SW480 (cell line): ENCODE measurements at places on chromosomes 7 and 10.

GRCh38 chr7:127954357-127954748 is 76.9 kb downstream of the LRRC4 start:
- DNase-seq = no peak

- DNase-seq = peak; percentile 13
These were observed 259.5 kb upstream of the NPY start for GRCh38 chr7:24024276-24025068.

DNA sequence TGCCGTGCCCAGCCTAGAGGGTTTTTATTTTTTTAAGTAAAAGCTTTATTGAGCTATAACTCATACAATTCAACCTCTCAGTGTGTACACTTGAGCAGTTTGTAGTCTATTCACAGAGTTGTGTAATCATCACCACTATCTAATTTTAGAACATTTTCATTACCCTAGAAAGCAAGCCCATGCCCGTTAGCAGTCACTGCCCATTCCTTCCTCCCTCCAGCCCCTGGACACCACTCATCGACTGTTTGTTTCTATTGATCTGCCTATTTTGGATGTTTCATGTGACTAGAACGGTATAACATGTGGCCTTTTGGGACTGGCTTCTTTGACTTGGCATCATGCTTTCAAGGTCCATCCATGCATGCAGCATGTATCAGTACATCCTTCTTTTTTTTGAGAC is 25.7 kb upstream of the SEC61A2 start:
- no peak for DNase-seq

- DNase-seq = no peak
These were observed 18.6 kb upstream of the LMTK2 start for GRCh38 chr7:98088109-98088508.

- DNase-seq = no peak
These were observed 51.0 kb downstream of the CAV1 start for GRCh38 chr7:116575853-116576252.

DNA sequence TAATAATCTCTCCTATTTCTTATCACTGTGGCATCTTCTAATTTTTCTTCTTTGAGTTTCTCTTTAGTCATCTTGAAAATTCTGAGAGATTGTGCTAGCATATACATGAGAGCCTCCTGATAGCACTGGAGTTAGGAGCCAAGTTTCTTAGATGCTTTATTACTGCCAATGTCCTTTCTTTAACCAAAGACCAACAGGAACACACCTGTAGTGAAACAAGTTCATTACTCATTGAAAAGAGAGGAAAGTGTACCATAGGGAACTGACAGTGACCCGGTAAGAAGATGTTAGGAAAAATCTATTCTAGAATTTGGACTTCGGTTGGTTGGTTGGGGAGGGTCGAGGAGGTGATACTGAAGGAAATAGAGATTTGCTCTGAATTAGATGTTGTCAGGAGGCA is 27.1 kb upstream of the CD36 start:
- DNase-seq = no peak

DNA sequence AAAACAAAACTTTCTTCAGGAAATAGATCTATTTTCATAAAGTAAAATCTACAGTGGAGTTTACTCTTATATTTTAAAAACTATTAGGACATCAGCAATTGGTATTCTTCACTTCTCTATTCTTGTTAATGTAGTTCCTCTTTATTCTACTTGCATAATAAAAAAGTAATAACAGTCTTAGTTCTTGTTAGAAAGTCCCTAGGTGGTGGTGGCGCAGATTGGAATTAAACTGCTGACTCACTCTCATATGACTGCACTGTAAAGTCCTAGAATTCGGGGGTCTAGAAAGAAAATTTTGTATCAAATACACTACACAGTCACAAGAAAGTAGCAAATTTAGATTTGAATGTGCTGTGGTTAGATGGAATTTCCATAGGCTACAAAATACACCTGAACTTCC is 44.6 kb upstream of the TES start:
- no peak for DNase-seq

GRCh38 chr7:35825974-35826373 is 25.1 kb downstream of the SEPTIN7 start:
- no peak for DNase-seq

DNA sequence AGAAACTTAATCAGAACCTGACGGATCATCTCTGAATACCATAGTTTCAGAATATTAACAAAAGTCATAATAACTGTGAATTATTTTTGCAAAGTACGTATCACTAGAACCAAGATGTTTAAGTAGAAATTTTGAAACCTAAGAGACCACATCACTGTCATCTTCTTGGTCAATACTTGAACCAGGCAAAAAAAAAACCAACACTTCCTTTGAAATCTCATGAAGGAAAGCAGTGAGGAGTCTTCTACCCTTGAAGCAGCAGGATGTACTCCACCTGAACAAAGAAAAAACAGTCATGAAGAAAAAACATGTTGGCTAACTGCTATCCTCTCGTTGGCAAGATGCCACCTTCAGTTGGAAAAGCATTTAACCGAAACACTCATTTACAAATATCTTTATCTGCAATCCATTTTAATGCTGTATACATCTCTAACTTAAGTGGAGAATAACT is 82.4 kb downstream of the SRPK2 start:
- no peak for DNase-seq

DNA sequence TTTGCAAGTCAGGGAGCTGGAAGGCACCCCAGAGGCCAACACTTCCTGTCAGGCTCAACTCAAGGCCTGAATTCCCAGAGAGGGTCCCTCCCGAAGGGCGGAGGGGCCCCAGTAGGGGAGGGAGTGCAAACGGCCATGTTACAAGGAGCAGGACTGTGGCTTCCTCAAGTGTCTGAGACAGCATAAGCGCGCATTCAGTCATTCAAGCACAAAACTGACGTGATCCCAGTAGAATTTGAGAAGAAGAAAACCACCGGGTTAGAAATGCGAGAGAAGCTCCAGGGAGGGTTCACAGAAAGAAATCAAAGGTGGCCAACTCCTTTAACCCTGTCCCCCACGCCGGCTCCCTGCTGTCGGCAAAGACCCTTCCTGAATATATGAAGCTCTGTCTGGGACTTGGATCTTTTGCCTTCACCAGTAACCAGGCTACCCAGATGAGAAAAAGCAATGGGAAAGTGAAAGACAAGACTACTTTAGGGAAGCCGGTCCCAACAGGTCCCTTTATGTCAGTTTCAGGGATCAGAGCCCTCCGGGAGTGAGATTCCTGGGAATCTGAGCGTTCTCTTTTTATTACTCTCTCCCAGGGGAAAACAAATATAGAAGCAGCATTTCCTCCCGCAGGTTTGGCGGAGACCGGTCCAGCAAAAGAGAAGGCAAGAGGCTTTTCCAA is 1.3 kb downstream of the AFAP1L2 start:
- peak; percentile 47 for DNase-seq

- no peak for DNase-seq
These were observed 50.0 kb downstream of the CALD1 start for GRCh38 chr7:134829380-134829986.

DNA sequence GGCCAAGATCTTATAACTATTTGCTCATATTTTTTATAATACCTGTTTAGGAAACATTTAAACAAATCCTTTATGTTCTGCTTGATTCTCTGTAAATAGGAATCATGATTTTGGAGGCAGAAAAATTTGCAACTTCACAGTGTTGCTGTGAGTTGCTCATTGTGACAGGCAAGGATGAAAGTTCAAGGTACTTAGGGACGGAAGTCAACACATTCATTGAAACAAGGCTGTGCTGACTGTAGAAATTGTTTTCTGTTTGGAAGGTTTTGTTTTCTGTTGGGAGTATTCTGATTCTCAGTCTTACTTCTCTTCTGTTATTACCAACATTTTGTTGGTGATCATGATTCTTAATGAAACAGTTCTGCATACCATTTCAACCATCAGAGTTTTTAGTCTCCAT is 54.9 kb downstream of the FANK1 start:
- DNase-seq = no peak

GRCh38 chr10:125441151-125441550 is 241.8 kb downstream of the TEX36 start:
- peak; percentile 36 for DNase-seq

DNA sequence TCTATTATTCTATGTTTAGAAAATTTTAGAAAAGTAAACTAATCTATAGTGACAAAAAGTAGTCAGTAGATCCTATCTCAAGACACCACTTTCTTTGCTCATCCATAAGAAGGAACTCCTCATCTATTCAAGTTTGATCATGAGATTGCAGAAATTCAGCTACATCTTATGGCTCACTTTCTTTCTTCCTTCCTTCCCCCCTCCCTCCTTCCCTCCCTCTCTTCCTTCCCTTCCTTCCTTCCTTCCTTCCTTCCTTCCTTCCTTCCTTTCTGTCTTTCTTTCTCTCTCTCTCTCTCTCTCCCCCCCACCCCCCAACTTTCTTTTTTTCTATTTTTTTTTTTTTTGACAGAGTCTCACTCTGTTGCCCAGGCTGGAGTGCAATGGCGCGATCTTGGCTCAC is 35.3 kb upstream of the SRPK2 start:
- no peak for DNase-seq

- DNase-seq = peak; percentile 64
These were observed 178.5 kb downstream of the NRP1 start for GRCh38 chr10:33155720-33156638.

GRCh38 chr7:861222-861621 is 15.1 kb upstream of the GET4 start:
- DNase-seq = no peak

DNA sequence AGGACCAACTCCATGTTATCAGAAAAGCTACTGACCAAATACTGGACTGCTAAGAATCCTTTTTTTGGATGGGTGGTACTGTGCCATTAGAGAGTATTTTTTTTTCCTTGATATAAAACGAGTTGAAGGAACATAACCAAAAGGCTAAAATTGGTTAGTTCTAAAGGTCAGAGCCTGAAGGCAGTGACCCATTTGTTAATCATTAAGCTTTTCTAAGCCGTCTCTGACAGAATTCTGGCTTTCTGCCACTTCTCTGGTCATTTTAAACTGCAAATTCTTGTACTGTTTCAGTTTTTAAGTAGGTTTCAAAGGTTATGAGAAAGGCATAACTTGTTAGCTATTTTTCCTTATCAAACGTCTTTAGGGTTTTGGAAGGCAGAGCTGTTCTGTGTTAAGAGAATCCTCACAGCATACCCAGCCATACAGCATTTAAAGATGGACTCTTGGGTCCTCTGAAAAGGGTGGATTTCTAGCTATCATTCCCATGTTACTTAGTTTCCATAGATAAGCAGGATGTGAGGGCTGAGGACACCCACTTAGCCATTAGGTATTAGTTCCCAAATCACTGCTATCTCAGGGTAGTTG is 196.8 kb downstream of the RNLS start:
- DNase-seq = peak; percentile 13

GRCh38 chr7:110839866-110840265 is 251.1 kb upstream of the LRRN3 start:
- DNase-seq = peak; percentile 29

DNA sequence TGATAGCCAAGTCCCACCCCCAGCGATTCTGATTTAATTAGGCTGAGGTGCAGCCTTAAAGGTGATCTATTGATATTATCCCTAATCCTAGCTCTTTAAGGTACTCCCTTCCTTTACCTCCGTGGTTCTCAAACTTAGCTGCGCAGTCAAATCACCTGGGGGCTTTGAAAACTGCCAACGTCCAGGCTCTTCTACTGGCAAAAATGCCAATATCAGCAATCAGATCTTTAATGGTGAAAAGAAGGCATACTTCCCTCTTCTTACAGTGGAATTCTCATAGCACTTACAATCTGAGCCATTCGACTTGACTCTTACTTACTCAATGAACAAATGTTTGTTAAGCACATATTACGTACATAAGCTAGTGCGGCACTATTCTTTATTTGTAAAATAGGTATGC is 704 bp upstream of the SLC35B4 start:
- no peak for DNase-seq
